ENCODE measurements at places on chromosomes 2 and 18.

DNA sequence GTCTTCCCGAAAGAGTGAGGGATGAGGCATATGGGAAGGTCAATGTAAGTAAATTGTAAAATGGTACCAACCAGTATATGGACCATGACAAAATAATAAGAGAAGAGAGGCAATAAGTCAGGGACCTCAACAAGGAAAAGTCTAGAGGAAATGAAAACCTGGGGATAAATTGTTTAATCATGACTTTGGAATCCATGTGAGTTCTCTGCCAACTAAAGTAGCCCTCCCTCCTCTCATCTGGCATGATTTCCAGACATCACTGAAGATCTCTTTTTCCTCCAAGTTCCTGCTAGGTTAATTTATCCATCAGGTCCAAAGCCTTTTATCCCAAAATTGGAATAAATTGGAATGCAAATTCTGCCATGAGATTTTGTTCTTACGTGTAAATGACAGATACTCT is 417.9 kb downstream of the NRXN1 start:
- DNase-seq = no peak

DNA sequence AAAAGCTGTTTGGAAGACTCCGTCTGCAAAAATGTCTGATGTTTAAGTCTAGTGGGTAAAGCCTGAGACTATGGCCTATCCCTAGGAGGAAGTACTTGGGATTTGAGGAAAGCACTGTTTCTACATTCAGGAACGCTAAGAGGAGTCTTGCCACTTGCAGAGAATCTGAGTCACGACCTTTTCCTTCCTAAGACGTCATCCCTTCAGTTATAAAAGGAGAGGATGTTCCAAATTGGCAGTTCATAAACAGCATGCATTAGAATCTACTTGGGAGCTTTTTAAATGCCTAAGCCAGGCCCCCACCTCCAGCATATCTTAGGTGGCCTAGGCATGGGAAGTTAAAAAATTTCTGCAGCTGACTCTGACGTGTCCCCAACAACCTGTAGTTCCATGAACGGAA is 125.9 kb downstream of the TTC32 start:
- DNase-seq = no peak

DNA sequence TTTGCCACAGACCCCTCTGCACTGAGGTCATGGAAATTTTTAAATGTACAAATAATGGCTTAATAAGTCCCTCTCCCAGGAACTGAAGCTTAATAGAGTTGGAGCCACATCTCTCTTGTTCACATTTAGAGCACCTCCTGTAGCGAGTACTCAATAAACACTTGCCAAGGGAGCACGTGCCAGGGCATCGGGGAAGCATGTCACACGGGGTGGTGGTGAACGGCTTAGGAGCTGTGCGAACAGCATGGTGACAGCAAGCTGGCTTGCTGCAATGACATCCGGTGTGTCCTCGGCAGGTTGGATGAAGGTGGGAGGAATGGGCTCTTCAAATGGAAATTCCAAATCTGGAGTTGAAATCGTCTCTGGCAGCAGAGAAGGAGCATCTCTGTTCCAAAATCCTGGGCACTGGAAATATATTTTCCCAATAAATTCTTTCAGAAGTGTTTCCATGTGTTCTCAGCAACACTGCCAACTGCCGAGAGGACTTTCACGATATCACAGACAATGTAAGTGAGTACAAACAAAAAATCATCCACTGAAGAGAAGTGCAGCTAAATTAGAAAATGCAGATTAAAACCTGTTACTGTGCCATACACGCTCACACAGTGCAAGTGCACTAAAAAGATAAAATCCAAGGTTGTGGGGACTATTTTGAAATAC is 74.1 kb downstream of the GALR1 start:
- DNase-seq = no peak

- DNase-seq = no peak
Observed at GRCh38 chr18:6352275-6352674, 62.4 kb downstream of the L3MBTL4 start.

GRCh38 chr2:45928946-45929345 is 277.5 kb downstream of the PRKCE start:
- no peak for DNase-seq

DNA sequence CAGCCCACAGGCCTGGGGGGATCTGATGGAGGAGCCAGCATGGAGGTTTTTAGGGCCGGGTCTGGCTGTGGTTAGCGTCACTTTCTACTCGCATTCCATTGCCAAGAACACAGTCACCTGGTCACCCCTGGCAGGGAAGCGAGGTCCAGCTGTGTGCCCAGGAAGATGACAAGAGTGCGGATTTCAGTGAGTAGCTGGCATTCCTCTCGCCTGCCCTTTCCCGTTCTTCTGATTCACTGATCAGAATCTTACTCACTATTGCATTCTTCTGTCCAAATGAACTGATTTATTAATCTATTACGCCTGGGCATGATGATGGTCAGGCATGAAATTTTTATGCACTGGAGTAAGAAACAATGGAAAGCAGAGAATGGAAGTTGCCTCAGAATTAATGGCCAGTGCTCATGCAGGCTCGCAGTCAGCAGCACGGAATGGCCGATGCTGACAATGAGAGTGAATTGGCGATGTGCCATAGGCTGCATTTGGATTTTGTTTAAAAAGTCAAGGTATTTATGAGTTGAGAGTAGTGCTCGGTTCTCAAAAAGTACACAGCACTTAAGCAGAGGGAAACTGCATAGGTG is 76.4 kb upstream of the MGAT5 start:
- DNase-seq = no peak

GRCh38 chr2:167013227-167013626 is 124.9 kb downstream of the XIRP2 start:
- DNase-seq = no peak

- DNase-seq = no peak
Observed at GRCh38 chr2:98828369-98828744, 97.4 kb upstream of the MGAT4A start.

DNA sequence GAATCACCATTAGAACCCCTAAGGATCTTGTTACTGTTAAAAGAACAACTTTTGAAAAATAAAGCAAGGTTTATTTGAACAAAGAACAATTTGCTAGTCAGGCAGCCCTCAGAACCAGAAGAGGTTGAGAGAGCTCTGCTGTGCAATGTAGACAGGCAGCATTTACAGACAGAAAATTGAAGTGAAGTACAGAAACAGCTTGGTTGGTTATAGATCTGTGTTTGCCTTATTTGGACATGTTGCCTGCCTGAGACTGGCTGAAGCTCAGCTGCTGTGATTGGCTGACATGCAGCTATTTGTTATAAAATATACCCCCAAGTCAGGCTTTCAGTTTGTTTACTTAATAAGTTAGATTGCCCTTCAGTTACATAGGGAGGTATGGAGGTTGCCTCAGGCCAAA is 12.5 kb downstream of the MSTN start:
- no peak for DNase-seq

Measured in left kidney (tissue), 8 donors.